CMK (cell line): ENCODE measurements at places on chromosomes 2 and 18.

- no peak for DNase-seq
Observed at GRCh38 chr2:105790461-105791149, 45.9 kb downstream of the NCK2 start.

GRCh38 chr2:22970284-22970975 is 414.5 kb upstream of the KLHL29 start:
- DNase-seq: no peak

DNA sequence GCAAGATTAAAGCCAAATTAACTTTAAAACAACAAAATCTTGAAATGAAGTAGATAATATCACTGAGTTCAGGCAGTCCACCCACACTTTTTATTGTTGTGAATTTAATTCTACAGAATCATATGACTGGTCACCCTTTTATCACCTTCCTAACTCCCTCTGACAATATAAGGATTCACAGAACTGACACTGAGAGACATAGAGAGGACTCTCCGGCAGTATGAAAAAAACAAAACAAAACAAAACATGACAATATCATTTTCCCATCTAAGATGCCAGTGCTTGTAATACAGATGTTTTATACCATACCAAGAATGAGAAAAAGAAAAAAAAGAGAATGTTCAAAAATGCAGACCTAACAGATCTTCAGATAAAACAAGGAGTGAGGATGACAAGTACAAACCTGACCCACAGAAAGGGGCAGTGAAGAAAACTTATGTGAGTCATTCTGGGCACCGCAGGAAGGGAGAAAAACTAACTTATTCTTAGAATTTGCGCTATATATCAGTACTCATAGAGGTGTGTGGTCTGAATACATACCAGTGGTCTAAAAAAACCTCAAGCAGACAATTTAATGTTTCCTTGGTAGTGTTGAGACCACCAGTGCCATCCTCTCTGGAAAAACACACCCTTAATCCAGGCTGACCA is 136.6 kb downstream of the ZAP70 start:
- no peak for DNase-seq

- no peak for DNase-seq
Observed at GRCh38 chr2:66775730-66776422, 341.0 kb downstream of the MEIS1 start.
